ENCODE measurements at places on chromosomes 11 and 22. TPM values are rescaled to one million over a fixed set of nuclear protein-coding genes. Genes with fewer than 3 reads are reported as not detected.

Gene OR6A2
- 0.56 TPM for total RNA-seq

Gene SEZ6L
- 111 TPM for total RNA-seq

DNA sequence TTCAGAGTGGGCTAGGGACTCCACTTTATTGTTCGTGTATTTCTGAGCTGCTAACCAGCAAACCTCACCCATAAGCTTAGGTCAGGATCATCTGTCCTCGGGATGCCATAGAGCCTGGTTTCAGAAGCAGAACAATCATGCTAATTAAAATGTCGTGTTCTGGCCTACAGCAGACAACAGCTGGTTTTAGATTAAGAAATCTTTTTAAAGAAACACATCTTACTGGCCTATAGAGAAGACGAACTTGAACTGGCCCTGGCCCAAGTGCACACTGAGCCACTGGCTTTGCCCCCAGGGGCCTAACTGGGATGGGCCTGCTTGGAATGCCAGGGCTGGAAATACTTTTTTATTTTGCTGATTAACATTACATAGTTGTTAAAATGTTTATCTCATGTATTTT lies 63.2 kb downstream of the ALX4 start:
- no peak for DNase-seq

- no peak for DNase-seq
These were observed 77.0 kb upstream of the DDI1 start for GRCh38 chr11:103959279-103959942.

DNA sequence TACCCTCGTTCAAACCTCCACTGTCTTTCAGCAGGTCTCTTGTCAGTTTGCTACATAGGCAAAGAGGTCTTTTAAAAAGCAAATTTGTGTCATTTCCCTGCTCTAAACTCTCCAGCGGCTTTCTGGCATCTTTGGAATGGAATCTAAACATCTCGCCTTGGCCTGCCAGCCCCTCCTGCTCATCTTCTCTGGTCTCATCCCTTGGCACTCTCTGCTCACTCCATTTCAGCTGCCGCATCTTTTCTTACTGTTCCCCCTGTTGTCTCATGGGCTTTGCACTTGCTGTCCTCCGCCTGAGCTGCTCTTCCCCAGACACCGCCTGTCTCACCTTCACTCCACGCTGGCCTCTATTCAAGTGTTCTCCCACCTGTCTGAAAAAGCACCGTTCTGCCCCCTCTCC lies 46.6 kb downstream of the BMAL1 start:
- DNase-seq, result no peak

- DNase-seq, result no peak
These were observed 242.0 kb downstream of the ETS1 start for GRCh38 chr11:128345316-128345715.

GRCh38 chr11:45100339-45100738 lies 46.1 kb upstream of the PRDM11 start:
- DNase-seq, result no peak

All from dorsolateral prefrontal cortex (tissue), 122 donors.